ENCODE measurements at places on chromosomes 16 and 17.

- no peak for DNase-seq
These were observed 2.8 kb upstream of the KRT40 start for GRCh38 chr17:40986920-40987319.

GRCh38 chr17:70049801-70050591 is 25.0 kb upstream of the KCNJ16 start:
- no peak for DNase-seq

GRCh38 chr17:55259684-55260111 is 5.1 kb upstream of the HLF start:
- no peak for DNase-seq

DNA sequence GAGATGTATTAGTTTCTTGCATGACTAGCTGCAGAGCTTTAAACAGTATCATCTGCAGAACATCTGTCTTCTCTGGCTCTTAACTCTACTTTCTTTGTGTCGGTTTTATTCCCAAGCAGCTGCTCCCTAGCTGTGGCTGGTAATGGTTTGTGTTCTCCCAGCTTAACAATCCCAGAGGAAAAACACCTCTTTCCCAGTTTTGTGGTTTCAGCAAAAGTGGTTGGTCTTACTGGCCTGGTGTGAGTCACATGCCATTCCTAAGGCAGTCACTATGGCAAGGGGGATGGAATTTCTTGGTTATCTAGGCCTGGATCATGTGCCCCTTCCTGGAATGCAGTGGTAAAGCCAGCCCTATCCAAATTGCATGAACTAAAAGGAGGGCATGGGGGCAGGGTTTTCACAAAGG is 27.5 kb downstream of the OMG start:
- peak; percentile 79 for DNase-seq

DNA sequence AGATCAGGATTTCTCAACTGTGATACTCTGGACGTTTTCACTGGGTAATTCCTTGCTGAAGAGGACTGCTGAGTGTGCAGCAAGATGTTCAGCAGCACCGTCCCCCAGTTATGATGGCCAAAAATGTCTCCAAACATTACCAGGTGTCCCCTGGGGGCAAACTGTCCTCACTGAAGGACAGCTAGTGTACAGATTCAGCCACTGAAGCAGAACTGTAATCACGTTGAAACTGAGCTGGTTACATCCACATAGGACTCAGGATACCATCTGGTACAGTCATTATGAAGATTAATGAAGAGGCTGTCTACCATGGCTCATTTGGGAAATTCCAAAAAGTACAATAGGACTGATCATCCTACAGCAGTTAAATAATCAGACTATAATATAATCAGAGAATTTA is 43.3 kb upstream of the GINS3 start:
- no peak for DNase-seq

GRCh38 chr16:69143116-69143515 is 10.7 kb downstream of the UTP4 start:
- DNase-seq, result no peak

DNA sequence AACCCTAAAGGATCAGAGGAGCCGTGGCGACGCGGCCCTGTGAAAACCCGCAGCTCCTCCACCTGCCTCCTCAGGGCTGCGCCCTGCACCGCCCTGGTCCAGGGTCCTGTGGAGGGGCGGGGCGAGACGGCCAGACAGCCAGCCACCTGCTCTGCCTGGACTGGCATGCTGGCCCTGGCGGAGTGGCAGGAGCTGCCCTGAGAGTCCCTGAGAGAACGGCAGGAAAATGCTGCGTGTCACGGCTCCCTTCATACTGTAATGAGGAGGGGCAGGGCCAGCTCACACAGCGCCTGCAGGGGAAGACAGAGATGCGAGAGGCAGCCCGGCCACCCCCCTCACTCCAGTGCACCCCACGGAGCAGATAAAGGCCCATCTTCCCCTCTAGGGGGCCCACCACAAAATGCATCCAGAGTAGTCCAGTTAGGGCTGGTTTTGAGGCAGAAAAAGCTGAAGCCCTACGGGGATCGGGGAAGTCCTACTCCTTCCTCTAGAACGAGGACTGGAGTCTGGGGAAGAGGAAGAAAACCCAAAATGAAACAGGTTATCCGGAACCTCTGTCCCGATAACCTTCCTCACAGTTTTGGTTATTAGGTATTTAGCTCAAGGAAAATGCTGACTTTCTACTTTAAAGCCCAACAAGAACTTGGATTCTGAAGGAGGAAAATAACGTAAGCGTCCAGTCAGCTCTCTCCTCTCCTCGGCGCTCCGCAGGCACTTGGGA is 97.6 kb upstream of the DNAH17 start:
- peak; percentile 64 for DNase-seq

DNA sequence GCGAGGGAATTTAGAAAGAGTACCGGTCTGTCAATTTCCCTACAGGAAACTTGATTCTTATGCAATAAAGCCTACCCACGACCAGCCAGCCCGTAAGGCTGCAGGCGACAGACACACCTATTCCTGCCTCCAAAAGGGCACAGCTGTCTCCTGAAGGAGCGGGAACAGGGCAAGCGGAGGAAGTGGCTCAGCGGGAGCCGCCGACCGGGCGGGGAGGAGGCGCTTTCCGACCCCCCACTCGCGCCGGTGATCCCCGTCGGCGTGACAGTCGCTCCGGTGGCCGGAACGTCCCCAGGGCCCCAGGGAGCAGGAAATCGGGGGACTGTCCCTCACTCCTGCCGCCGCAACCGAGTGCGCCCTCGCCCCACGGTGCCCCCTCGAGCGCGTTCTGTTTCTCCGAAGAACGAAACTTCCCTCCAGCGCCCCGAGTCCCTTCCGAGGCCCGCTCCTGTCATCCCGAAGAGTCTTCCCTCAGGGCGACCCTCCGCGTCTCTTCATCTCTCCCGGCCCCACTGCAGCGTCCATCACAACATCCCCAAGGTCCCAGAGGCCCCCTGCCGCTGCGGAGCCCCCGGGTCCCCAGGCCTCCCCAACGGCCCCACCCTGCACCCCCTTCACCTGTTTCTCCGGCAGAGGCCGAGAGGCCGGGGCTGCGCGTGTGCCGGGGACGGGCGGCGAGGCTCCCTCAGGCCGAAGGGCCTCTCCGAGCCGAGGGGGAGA is 421 bp downstream of the STAT3 start:
- DNase-seq, result peak; percentile 78

DNA sequence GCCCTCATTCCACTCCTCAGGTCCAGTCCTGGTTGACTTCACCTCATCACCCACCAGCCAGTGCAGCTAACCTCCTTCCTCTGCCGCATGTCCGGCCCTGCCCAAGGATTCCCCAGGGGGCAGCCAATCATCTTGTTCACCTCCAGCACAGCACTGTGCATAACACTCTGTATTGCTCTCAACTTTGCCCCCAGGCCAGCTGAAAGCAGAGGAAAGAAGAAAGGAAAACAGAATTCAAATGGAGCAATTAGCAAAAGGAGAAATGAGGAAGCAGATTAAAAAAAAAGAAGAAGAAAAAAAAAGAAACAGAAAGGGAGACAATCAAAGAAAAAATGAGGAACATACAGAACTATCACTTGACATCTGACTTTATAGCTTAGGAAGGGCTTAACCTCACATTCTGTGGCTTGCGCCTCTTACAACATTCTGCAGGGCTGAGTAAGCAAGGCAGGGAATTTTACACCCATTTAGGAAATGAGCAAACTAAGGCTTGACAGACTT is 26.1 kb downstream of the GAS7 start:
- no peak for DNase-seq

DNA sequence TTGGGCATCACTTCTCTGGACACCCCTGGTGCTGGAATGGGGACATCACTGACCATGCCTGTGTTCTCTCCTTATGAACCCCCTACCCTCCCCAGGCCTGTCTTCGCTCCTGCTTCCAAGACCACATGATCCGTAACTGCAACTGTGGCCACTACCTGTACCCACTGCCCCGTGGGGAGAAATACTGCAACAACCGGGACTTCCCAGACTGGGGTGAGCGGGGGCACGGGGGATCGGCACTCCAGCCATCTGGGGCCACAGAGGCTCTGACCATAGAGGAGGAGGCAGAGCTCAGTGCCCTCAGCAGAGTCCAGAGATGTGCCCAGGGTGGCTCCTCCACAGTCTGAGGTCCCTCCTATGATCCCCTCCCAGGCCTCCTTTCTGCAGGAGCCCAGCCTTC is 73.5 kb downstream of the SCNN1B start:
- no peak for DNase-seq

DNA sequence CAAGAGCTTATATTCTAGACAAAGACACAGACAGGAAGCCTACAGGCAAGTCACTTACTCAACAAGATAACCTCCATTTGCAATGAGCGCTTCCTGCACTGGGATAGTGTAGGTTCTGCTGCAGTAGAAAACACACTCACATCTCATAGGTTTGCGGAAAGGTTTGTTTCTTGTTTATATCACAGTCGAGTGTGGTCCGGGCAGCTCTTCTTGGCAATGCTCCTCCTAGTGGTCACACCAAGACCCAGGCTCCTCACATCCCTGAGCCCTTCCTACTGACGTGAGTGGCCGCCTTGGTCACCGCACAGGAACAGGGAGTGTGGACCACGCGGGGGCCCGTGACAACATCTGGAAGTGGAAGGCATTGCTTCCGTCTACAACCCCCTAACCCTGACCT is 48.0 kb upstream of the RBFOX3 start:
- DNase-seq, result peak; percentile 85

DNA sequence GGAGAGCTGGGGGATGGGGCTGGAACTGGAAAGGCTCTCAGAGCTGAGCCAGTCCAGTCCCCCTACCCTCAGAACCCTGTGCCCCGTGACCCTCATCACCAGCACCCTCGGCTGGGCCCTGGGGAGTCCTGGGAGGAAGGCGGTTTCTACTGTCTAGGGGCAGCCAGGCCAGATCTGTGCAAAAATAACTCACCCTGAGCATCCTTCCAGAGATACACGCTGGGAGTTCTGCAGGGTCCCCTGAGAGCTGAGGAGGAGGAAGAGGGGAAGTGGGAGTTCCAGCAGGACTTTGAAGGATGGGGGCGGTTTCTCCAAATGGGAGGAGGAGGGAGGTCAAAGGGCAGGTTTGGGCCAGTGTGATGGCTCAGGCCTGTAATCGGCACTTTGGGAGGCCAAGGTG is 5.0 kb upstream of the SLC4A1 start:
- DNase-seq, result no peak

- DNase-seq, result no peak
These were observed 1.2 kb upstream of the SEPTIN1 start for GRCh38 chr16:30383521-30383920.

- no peak for DNase-seq
These were observed 61.5 kb downstream of the WSB1 start for GRCh38 chr17:27355419-27355818.

GRCh38 chr17:73297934-73298861 is 13.6 kb downstream of the CDC42EP4 start:
- no peak for DNase-seq

GRCh38 chr17:74128456-74129211 is 74.8 kb upstream of the RPL38 start:
- DNase-seq, result no peak

DNA sequence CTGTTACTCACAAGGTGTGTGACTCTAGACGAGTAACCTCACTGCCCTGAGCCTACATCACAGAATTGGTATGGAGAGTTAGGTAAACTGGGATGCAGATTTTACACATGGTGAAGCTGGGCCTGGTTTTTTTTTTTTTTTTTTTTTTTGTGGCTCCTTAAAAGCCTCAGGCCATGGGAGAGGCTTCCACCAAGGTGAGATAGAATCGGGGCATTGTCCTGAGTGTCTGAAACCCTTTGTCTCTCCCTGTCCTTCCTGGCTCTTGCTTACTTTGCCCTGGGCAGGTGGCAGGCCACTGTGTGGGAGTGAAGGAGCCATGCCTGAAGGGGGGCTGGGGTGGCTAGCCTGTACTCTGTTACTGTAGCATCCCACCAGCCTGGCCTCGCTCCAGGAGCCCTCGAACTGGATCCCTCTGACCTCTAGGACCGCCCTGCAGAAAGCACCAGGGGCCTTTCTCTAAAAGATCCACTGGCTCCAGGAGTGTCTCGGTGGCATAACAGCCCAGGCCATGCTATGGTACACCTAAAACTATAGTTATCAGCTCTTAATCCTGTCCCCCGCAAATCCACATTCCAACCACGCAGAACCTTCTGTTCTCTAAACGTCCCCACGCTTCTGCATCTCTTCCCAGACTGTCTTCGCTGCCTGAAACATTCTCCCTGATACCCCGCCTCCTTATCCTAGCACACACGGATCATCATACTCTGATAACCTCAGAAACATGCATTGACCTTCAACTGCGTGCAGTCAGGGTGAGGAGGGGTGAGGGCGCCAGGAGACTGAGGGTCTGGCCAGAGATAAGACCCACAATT is 1.7 kb upstream of the SLC13A2 start:
- DNase-seq, result no peak

- no peak for DNase-seq
These were observed 16.9 kb downstream of the ITGAX start for GRCh38 chr16:31371619-31372484.

DNA sequence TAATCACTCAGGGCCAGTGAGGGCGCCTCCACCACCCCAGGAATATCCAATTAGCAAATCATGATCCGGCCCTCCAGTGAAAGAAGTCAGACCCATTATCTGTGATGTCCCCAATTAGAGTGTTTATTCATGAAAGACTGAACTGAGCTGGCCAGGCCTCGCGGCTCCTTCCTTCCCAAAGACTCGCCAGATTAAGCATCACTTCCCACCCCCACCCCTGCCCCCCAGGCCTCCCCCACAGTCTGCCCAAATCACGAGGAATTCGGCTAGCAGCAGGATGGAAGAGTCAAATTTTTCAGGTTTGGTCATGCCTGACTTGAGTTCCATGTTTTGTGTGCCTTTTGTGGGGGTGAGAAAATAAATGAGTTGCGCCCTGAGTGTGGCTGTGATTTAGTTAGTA is 298.4 kb upstream of the SALL1 start:
- no peak for DNase-seq

DNA sequence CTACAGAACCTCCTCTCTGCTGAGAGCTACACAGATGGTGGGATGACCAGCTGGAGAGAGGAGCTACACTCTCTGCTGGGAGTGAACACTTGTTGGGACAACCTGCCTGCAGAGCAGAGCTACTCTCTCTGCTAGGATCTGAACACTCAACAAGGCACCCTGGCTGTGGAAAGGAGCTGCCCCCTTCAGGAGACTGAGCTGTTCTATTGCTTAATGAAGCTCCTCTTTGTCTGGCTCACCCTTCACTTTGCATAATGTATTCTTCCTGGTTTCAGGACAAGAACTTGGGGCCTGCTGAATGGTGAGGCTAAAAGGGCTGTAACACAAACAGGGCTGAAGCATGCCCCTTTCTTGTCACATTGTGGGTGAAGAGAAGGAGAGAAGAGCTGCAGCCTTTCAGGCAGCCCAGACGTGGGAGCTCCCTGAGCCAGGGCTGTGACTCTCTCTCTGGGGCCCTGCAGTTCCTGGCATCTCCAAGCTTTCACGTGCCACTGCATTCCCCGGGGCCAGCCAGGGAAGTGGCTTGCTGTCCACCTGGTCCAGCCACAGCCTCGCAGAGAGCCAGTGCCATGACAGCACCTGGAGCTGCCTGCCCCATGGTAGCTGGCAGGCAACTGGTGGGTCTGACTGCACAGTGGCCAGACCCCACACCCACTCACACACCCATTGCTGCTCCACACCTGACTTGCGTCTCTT is 272.8 kb upstream of the KCNJ16 start:
- DNase-seq, result no peak

- DNase-seq, result no peak
These were observed 9.2 kb downstream of the TBC1D16 start for GRCh38 chr17:80026359-80027042.

- peak; percentile 60 for DNase-seq
These were observed 30.0 kb downstream of the AXIN2 start for GRCh38 chr17:65531256-65532100.

- no peak for DNase-seq
These were observed 320.8 kb downstream of the MAP2K6 start for GRCh38 chr17:69735285-69735684.
